Fibroblast of skin of left quadriceps (primary cell): ENCODE measurements at places on chromosomes 4 and X.
A peak's percentile ranks its signal among the peaks of the same experiment; 100 is the strongest.

DNA sequence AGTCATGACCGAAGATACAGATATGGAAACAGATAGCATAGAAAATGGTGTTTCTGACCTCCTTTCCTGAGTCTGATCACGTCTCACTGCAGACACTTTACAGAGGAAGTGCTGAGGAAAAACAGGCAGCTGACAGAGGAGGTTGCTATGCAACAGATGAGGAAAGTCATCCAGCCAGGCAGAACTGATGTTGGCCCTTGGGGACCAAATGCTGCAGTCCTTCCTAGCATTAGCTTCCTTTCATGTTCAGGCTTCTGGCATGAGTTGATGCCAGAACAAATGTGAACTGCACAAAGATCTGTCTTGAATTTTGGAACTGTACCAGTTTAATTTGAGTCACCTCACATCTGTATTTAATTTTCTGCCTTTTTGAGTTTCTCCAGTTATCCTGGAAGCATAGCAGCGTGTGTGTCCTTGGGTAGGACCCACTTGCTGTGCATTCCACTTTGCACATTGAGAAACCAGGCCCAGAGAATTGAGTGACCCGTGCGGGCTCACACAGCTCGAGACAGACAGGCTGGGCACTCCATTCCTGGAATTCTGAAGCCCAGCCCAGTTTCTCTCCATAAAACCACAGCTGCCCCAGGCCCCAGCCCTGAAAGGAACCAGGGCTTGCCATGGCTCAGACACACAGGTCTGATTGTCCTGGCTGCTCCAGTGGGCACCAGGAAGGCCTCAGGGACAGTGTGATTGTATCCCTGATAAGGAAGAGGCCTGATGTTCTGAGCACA lies 1.4 kb upstream of the MAGED1 start:
- DNase-seq = peak; percentile 84

DNA sequence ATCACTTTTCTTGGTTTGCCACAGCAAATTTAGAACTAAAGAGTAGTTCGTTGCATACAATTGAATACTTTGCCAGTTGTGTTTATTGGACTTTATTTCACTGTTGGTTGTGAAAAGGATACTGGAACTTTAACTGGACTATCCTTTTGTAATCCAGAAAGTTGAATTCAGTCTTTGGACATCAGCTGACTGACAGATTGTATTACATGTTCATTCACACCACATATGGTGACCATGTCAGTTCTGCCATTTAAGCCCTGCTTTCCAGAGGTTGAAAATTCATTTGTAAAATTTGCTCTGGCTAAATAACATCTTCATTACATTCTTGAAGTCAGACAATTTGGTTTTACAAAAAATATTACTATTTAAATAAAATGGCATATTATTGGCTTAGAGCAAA lies 251.7 kb downstream of the CAMK2D start:
- DNase-seq = no peak

GRCh38 chrX:6813836-6814370 lies 279.0 kb upstream of the VCX3A start:
- DNase-seq = no peak

DNA sequence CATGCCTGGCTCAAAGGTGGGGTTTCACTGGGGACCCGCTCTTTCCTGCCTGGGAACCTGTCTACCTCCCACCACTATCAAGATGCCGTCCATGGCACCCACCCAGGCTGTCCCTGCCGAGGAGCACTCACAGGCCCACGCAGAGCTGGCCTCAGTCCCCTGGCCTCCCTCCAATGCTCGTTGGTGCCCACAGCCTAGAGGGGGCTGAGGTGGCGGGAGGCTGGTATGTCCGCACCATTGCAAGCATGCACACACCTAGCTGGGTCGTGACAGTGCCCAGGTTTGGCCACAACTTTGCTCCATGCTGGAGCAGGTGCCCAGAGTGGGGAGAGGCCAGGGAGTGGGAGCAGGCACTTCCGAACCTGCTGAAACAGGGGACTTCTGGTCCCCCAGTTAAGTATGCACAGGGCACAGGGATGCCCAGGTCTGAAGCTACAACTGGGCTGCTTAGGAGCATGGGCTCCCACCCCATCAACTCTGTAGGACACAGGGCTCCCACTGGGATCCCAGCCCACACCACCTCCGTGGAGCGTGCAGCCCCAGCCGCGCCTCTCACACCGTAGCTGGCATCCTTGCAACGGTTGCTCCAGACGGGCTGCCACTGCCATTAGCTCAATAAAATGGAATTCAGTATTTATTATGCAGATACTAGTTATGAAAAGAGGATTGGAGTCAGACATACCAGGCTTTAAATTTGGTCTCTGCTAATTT lies 1376.1 kb upstream of the TENM3 start:
- no peak for DNase-seq
